Kidney glomerular epithelial cell (primary cell): ENCODE measurements at places on chromosomes 12 and 14.

DNA sequence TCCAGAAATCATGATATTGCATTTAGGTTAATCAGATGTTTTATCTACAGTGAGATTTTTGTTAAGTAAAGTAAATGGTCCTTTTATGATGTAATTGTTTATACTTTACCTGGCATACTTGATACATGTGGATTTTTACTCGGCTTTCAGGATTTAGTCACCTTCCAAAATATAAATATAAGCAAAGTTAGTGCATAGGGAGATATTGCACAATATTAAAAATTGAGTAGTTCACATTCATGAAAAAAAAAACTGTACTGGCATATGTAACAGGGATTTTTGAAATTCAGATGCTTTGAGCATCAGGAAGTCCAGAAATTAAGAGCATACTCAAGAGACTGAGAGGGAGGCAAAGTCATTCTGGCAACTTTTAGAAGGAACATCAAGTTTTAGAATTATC is 173.5 kb downstream of the PLCZ1 start:
- no peak for DNase-seq

DNA sequence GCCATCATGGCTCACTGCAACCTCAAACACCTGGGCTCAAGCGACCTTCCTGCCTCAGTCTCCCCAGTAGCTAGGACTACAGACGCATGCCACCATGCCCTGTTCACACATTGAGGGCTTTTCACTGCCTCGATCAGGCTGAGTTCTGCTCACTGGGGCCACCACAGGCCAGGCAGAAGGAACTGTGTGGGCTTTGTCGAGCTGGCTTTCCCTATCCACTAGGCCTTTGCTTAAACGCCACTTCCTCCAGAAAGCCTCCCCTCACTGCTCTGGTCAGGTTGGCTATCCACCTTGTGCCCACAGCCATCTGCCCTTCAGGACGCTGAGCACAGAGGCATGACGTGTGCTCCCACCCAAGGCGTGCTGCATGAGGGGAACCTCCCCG is 45.2 kb downstream of the MLXIP start:
- no peak for DNase-seq

GRCh38 chr12:68048648-68049297 is 59.5 kb downstream of the IFNG-AS1 start:
- DNase-seq, result no peak

- no peak for DNase-seq
These were observed 4.7 kb upstream of the LHX5 start for GRCh38 chr12:113476176-113476986.

DNA sequence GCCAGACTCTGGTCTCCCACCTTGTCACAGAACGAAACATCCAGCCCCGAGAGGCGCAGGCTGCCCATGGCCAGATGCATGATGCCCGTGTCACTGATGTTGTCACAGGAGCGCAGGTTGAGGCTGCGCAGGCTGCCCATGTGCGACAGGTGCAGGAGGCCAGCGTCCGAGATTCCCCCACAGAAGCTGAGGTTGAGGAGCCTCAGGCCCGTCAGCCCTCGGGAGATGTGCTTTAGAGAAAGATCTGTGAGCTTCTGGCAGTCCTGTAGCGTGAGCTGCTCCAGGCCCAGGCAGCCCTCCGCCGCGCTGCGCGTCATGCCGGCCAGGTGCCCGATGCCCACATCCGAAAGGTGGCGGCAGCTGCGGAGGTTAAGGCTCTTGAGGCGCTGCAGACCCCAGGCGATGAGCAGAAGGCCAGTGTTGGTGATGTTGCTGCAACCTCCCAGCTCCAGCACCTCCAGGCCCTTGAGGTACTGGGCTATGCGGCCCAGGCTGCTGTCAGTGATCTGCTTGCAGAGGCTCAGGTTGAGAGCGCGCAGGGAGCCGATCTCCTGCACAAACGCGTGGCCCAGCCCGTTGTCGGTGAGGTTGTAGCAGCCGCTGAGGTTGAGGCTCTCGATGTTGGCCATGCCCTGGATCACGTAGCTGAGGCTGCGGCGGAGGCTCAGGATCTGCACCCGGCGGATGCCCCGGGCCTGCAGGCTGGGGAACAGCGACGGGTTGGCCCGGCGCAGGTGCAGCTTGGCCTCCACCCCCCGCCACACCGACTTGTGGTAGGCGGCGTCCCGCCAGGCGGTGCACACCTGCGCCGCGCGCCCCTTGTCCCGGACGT is 991 bp downstream of the FBXL14 start:
- DNase-seq, result no peak

DNA sequence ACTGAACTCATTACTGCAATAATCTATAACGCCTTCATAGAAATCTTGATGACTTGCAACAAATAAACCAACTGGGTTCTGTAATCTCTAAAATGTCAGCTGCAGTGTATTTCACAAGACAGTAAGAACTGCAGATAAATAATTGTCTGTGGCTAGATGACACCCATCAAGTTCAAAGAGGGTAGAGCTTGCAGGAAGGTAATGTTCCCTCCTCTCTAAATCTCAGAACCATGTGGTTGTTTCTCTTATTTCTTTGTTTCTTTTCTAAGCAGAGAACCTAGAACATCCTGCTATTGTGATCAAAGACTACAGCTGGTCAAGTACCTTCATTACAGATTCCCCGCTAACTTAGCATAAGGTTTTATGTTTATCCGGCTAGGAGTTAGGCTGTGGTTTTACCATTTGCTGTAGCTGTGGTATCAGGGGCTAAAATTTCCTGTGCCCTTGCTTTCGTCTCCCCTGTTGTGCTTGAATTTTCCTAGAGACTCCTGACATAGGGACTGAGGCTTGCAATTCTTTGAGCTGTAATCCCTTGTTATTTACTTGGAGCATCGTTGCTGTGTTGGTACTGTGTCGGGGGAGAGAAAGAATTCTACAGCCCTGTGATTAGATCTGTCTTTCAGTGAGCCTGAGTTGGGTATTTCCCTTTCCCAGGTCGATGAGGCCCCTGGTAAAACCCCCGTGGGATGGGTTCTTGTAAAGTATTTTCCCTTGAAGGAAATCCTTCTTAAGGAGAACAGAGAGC is 253.1 kb upstream of the BTG1 start:
- DNase-seq, result no peak

GRCh38 chr12:124754491-124754890 is 109.2 kb downstream of the SCARB1 start:
- DNase-seq, result no peak

DNA sequence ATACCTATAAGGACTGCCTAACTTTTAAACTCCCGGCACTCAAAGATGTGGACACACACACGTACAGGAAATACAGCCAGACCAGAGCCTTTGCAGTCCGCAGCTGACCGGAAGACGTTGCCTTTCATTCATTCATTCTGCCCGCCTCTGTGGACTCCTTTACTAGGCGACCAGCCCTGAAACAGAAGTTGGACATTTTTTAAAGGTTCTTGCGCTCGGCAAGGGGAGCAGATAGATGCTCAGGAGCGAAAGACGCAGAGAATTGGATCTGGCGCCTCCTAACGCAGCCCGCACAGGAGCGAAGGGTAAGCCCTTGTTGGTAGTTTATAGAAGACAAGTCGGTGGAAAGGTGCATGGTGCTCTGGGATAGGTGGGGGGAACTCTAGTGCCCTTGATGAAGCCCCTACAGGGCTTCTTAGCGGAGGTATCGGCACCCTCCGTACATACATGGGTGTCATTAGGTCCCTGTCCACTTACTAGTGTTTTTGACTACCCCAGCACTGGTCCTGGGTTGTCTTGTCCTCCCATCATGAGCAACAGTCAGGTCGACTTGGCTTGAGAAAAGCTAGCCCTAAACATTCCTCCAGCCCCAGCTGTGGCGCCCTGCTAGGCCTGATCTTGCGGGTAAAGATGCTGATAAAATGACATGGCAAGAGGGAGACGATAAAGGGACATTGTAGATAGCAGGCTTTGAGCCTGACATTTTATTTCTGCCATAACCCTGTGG is at the start of gene KDM2B:
Gene KDM2B, minus strand, starts transcription at position 65 of the 727 bp plus-strand sequence. CDS start 112 bp downstream, outside the sequence.
- no peak for DNase-seq

GRCh38 chr12:131007031-131007739 is 53.5 kb downstream of the ADGRD1 start:
- no peak for DNase-seq

DNA sequence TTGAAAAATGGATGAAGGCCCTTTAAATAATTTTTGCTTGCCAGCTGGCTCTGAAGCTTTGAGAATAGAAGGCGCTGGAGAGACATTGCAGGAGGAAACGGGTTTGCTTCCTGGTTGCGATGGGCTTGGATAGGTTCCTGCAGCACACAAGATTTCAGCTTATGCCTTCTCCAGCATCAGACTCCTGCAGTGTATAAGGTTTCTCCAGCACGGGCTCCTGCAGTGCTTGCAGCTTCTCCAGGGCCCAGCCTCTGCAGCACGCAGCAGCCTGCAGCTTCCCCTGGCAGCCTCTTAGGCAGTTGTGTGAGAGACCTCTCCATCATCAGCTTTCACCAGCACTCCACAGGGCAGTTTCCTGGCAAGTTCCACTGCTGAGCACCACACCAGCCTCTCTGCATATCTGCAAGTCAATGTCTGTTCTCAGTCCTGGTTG is 78.7 kb upstream of the ZDHHC17 start:
- no peak for DNase-seq

DNA sequence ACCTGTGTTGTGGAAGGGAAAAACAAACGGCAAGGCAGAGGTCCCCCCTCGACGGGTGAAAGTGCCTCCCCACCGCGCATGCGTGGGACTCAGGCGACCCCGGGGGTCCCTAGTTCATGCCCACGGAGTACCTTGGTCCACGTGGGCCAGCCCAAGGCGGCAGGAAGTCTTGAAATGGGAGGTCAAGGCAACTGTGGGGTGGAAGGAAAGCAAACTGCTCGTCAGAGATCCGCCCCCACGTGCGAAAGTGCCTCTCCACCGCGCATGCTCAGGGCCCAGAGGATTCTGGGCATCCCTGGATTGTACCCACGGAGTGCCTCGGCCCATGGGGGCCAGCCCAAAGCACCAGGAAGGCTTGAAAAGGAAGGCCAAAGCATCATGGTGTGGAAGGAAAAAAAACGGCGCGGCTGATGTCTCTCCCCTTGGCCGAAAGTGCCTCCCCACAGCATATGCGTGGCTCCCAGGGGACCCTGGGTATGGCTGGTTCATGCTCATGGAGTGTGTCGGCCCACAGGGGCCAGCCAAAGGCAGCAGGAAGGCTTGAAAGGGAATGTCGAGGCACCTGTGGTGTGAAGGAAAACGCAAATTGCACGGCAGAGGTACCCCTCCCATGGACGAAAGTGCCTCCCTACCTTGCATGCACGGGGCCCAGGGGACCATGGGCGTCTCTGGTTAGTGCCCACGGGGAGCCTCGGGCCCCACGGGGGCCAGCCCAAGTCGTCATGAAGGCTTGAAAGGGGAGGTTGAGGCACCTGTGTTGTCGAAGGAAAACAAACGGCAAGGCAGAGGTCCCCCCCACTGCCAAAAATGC is 369.7 kb downstream of the ALG10 start:
- no peak for DNase-seq
